ENCODE measurements at places on chromosomes 11 and 22.

- DNase-seq: no peak
Observed at GRCh38 chr11:117570701-117571100, 226.3 kb downstream of the DSCAML1 start.

GRCh38 chr11:63462137-63462536, 28.8 kb downstream of the PLAAT5 start:
- DNase-seq: no peak

DNA sequence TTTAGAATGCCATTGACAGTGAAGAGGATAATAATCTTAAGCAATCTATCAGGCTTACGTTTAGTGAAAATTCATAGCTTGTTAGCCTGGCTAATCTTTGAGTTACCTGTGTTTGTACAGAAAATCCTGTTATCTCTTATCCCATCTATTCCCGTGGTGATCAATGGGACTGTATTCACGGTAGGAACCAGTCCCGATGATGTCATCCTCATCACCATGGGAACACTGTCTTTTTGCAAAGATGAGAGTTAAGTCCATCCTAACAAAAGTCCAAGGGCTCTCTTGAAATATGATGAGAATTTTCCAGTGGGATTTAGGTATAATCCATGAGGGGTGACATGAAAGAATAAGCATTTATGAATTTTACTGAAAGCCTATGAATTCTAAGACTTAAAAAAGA, 762.2 kb downstream of the ETS1 start:
- DNase-seq: no peak

DNA sequence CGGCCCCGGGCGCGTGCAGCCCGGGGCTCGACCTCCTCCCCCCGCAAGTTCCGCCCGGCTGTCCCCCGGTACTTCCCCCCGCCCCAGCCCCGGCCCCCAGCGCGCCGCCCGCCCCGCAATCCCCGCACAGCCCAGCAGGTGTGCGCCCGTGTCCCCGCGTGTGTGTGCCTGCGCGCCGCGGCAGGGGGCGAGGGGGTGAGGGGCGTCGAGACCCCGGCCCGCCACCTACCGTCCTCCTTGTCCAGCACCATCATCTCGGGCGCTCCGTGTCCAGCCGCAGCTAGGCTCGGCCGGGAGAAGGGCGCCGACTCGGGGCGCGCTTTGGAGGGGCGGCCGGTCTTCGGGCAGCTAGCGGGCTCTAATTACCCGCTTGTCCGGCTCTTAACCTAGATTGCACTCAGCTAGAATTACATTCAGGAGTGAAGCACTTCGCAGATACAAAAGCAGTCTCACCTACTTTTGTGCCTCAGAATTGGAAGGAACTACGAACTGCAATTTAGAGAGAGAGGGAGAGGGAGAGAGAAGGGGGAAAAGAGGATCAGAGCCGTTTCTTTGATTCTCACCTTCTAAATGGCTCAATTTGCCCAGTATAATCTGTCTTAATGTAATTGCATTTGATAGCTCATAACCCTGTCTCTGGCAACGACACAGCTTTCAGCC, 439 bp downstream of the LMO1 start:
- DNase-seq: no peak

DNA sequence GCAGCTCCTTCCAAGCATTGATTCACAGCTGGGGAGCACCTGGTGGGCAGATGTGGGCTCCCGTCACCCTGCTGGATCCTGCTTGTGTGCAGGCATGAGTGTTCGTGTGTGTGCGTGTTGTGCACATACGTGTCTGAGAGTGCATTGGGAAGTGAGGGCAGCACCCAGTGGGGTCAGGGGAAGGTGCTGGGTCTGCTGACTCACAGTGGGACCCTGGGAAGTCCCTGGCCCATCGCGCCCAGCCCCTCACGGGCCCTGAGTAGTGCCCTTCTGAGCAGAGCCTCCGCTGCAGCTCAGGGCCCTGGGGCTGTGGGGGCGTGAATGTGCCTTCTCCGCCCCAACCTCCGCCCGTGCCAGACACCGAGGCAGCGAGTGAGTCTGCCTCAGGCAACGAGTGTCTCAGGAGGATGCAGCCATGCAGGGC, 36.8 kb downstream of the WNT11 start:
- DNase-seq: no peak

DNA sequence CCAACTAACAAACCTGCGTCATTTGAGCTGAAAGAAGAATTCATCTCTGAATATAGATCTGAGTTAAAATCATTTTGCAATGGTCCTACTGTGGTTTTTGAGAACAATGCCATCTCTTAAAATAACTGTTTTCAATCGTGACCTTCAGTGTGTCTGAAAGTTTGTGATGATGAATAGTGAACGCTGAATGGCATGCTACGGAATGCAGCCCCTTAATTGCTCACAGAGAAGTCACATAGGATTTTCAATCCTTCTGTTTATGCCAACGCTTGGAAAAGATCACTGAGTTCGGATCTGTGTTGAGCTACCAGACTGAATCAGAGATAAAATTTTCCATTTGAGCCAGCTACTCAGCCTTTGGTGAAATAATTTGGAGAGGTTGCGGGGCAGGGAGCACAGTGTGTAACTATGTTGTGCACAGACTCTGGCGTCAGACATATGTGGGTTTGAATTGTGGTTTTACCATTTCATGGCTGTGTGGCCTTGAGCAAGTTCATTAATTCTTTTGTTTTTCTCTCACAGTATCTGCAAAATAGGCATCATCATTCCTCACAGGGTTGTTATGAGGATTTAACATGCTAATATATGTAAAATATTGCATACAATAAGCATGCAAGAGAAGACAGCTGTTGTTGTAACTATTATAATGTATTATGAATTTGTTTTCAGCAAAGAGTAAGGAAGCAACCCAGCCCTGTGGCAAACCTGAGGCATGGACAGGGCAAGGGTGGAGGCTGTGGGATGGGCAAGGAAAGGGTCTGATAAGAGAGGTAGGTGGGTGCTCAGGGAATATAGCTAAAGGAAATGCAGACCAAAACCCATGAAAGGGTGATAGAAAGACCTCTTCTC, 679.9 kb downstream of the KCNA4 start:
- DNase-seq: no peak
